Stimulated activated CD8-positive, alpha-beta memory T cell treated with anti-CD3 and anti-CD28 coated beads, Interleukin-4, amount 100 ng/mL, for 48 hours (primary cell): ENCODE measurements at places on chromosomes 7 and 10.

GRCh38 chr7:27248427-27248806, 5.8 kb downstream of the EVX1 start:
- no peak for DNase-seq

DNA sequence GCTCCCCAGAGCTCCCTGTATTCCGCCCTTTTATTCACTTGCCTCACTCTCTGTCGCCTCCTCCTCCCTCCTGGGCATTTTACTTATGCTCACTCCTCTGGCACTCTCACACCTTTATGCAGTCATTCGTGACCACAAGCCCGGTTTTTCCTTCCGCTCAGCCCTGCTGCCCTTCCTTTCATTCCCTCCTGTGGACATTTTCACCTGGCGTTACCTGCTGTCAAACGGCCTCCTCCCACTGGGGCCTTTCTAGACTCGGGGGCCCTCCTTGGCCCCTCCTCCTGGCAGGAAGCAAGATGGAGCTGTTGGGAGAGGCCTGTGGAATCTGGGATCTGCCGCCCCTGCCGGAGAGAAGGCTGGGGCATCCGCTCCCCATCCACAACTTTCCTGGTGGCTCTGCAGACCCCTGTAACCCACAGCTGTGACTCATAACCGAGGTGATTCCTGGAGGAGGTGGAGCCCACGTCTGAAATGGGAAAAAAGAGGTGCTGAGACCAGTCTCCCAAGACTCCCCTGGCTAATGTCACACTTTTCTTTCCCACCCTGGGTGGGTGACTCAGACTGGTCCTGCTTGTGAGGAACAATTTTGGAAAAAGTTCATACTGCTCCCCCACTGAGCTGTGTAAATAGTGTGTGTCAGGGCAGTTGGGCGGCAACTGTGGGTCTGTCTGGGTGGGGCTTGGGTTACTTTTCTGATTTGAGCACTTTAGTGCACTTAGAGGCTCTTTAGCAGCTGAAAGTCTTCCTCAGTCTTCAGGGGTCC, 1.2 kb downstream of the VCL start:
- DNase-seq = peak; percentile 37

GRCh38 chr10:8365935-8366911, 311.7 kb downstream of the GATA3 start:
- peak; percentile 76 for DNase-seq

- no peak for DNase-seq
Observed at GRCh38 chr10:61136139-61136538, 192.2 kb upstream of the RHOBTB1 start.

DNA sequence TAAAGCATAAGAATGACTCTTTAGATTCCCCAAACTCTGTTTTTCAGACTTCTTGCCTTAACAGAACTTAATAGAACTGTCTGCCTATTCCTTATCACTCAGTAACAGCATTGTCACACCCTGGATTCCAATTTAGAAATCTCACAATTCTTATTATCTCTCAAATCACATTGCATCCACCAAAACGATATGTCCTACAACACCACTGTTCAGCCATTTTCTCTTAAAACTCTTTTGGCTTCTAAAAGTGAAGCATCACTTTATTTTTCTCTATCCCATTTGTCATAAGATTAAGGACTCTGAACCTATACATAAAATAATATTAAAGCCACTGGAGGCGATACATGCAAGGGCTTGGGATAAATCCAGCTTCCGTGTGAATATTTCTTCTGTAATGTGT, 1.2 kb upstream of the CPED1 start:
- no peak for DNase-seq

DNA sequence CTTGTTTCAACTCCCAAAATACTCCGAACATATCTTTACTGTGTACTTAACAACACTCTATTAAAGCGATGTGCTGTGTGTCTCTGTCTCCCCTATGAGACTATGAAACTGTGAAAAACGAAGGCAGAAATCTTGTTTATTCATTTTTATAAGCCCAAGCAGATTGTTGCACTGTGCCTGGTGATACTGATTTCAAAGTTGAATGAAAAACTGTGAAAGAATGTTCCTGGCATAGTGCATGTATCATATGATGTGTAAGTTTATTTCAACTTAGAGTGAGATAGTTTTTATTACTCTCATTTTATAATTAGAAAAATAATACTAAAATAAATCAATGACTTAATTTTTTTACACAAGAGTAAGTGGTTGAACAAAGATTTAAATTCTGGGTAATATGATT, 471.9 kb upstream of the PCDH15 start:
- DNase-seq = no peak

DNA sequence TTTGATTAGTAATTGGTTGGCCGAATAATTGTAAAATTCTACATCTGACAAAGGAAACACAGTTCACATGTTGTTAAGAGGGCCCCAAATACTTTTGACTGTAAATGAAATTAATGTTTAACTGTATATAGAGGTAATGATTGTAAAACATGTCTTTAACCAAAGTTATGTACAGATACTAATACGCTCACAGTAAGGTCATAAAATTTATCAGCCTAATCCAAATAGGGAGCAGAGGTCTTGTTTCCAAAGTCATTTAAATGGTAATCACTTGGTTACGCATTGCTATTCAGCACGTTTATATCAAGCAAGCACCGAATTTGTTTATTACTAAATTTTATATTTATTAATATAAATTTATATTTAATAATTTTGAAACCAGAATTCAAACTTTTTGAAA, 1.4 kb downstream of the PHYHIPL start:
- DNase-seq = no peak

DNA sequence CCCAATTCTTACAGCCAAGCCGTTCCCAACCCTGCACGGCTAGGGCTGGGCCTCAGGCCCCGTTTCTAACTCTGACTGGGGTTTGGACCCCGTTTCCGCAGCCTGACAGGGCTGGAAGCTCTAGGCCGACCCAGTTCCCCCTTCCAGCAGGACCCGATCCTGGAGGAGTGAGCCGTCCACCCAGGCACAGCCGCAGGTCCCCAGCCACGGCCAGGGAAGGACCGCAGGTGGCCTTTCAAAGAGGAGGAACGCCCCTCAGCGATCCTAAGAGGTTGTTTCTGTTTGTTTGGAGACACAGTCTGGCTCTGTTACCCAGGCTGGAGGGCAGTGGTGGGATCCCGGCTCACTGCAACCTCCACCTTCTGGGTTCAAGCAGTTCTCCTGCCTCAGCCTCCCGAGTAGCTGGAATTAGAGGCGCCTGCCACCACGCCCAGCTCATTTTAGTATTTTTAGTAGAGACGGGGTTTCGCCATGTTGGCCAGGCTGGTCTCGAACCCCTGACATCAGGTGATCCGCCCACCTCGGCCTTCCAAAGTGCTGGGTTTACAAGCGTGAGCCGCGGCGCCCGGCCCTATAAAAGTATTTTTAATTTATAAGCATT, 778 bp upstream of the GET4 start:
- no peak for DNase-seq

GRCh38 chr10:103053659-103054581, 135.8 kb downstream of the CNNM2 start:
- peak; percentile 61 for DNase-seq

- DNase-seq = no peak
Observed at GRCh38 chr10:6221971-6222751, 19.4 kb downstream of the PFKFB3 start.

DNA sequence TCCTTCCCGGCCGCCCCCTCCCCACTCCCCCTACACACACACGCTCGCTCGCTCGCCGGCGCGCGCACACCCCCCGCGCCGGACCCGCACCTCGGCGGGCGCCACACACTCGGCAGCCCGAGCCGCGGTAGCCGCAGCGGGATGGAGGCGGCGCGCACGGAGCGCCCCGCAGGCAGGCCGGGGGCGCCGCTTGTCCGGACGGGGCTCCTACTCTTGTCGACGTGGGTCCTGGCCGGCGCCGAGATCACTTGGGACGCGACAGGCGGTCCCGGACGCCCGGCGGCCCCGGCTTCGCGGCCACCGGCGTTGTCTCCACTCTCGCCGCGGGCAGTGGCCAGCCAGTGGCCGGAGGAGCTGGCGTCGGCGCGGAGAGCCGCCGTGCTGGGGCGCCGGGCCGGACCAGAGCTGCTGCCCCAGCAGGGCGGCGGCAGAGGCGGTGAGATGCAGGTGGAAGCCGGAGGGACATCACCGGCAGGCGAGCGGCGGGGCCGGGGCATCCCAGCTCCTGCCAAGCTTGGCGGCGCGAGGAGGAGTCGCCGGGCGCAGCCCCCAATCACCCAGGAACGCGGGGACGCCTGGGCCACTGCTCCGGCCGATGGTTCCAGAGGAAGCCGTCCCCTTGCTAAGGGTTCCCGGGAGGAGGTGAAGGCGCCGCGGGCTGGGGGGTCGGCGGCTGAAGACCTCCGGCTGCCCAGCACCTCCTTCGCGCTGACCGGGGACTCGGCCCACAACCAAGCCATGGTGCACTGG, at the start of gene SORCS3:
Gene SORCS3, plus strand, starts transcription at position 104 of the 750 bp plus-strand sequence.
- no peak for DNase-seq

GRCh38 chr10:22500656-22501340, 155.5 kb downstream of the SPAG6 start:
- no peak for DNase-seq

DNA sequence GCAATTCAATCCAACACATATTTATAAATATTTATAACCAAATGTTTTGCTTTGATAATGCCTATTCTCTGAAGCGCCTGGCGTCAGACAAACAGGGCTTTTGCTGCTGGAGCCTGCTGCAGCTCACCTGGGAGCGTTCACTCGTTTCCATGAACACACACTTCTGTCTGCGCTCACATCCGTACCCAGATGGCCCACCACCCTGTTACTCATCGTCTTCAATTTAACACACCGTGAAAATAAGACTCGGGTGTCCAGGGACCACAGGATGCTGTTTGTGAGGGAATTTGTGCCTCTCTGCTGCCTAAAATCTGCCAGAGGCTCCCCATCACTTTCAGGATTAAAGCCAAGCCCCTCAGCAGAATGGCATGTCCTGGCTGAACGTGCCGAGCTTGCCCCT, 74.1 kb downstream of the SLIT1 start:
- DNase-seq = no peak

DNA sequence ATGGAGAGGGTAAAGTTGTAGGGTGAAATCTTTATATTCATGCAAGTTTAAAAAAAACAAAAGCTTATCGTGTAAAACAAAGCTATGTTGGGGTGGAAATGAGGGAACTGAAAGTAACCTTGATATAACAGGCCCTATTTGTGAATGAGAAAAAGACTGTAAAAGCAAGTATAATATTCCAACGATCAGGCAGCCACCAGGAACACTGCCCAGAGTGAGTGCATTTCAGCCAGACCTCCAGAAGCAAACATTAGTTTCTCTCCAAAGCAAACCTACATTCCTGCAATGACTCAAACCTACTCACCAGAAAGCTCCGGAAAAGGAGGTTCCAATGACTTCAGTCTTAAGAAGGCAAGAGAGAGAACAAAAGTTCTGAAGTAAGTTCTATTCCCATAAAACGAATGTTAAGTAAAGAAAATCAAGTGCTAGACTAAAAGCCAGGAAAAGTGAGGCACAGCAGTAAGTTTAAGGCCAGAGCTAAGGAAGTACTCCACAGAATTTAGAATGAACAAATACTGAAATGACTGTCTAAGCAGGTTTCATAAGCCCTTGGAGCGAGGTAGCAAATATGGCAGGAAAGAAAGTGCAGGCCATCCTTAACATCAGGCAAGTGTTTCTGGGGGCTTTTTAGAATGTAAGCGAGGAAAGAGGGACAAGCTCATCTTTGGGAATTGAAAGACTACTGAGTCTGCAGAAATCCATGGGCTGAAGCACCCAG, 493.1 kb downstream of the XPNPEP1 start:
- no peak for DNase-seq

DNA sequence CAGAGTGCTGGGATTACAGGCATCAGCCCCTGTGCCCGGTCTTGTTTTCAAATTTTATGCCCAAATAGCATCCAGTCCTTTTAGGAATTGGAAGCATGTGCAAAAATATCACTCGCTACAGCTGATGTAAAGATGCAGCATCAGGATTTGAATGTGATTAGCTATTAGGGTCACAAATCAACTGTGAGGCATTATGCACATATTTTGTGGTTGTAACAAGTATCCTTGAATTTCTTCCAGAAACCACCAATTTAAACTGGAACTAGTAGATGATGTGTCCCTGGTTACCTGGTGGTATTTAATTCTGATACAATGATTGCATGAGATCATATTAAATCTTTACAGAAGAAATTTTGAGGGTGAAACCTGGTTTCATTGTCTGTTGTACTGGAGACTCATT, 41.0 kb upstream of the ITGA8 start:
- DNase-seq = no peak

DNA sequence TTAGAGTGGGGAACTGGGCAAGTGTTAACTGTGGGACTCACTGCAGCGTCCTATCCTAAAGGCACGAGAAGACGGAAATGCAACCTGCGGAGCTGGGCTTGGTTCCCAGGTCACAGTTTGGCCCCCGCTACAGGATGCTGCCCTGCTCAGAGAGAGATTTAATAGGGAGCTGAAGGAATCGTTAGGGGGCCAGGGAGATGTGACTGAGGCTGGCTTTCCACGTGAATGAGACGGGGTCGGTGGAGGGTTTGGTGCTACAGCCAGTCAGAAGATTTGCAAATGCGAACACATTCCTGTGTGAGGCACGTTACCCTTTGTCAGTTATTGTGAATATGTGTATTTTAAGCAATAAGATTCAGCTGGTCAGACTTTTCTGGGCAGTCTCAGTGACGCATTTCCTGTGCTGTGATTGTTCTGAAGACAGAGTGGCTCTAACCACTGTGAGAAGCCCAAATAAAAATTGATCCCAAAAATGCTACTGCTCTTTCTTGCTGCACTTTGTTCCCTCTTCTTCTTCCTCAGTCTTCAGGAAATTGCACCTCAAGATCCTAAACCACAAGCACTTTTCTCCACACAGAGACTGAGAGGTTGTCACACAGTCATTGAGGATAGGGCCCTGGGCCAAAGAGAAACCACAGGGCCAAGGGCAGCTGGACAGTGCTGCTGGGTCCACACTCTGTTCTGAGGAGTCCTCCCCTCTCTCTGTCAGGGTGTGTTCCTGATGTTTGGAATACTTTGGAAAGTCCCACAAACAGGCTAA, 21.2 kb downstream of the CYP17A1 start:
- no peak for DNase-seq

DNA sequence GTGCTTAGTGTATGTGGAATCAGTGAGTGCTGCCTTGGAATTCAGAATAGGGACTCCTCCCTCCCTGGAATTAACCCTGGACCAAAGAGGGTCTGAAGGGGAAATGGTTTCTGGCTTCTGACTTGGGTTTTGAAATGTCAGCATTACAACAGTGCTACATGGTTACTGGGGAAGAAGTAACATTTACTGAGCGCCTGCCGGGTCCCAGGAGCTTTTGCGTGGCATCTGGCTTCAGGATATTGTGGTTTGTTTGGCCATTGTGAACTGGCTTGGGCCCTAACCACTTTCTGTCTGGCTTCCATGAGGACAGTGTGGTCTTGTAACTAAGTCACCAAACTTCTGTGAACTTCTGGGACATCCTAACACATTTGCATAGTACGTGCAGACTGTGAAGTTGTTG, 21.3 kb downstream of the TSPAN15 start:
- DNase-seq = no peak

DNA sequence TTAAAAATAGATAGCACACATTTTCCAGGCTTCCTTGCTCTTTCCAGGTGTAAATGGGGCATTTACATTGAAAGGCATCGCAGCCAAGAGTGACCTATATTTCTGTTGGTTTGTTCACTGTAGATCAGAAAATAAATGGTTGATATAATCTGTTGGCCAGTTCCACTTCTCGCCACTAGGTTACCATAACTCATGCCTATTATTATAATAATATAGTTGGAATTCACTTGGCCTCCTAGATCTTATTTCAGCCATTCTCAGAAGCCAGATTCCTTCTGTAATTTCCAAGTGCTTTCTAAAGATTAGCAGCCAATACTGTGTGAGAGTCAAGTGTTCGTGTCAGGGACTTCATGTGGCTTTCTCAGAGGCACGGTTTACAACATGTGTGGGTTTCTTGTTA, 179.5 kb downstream of the DNAH11 start:
- no peak for DNase-seq

- DNase-seq = no peak
Observed at GRCh38 chr10:110513949-110514348, 16.2 kb downstream of the DUSP5 start.

GRCh38 chr7:113307147-113307546, 188.8 kb upstream of the SMIM30 start:
- no peak for DNase-seq
